ENCODE measurements at places on chromosomes 6 and 20. TPM values are rescaled to one million over a fixed set of nuclear protein-coding genes. Genes with fewer than 3 reads are reported as not detected.

SOX18 gene
- not detected for total RNA-seq

- DNase-seq = peak; percentile 59
These were observed at the start of gene ECI2 for GRCh38 chr6:4134841-4135664. Gene ECI2 (minus strand): TSS chr6:4135575. CDS start chr6:4135560, 15 bp downstream.

GRCh38 chr6:166408936-166409755, 26.4 kb upstream of the MPC1 start:
- no peak for DNase-seq

GRCh38 chr6:168152980-168153379, 74.0 kb upstream of the FRMD1 start:
- no peak for DNase-seq

- DNase-seq = peak; percentile 35
These were observed 397.8 kb downstream of the LAMA2 start for GRCh38 chr6:129280749-129281148.

NRN1 gene
- not detected for total RNA-seq

DNA sequence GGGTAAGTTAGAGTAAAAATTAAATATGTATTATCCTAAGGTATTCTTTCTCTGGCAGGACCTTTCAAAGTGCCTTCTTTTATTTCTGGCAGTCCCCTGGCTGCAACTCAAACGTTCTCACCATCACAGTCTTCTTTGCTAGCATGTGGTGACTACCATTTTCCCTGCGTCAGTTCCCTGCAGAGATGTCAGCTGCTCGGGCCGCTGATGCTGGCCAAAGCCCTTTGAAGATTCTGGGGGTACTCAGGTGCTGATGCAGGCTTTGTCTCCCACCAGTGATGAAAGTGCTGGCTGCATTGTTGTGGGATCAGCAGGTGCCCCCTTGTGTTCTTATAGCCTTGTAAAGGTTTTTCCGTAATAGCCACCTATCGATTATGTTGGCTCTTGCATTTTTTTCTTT, 140.1 kb downstream of the BTBD3 start:
- DNase-seq = no peak

DNA sequence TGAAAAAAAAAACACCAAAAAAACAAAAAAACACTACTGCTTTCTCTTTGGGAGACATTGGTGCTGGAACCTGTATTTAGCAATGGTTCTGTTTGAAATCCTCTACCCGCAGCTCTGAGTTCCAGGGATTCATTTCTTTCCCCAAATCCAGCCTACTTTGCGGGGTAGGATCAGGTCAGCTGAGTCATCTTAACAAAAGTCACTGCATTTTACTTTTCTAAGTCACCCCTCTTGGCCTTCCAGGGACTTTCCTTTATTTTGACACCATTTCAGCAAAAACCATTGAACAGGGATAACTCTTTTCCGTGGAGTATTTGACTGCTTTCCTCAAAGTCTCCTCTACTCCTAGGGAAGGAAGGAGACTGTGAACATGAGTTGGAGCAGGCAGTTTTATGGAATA, 837.6 kb downstream of the MAFB start:
- DNase-seq = no peak

GRCh38 chr20:33667245-33667675, 517 bp downstream of the ACTL10 start:
- peak; percentile 40 for DNase-seq

- DNase-seq = no peak
These were observed 36.6 kb upstream of the SLC22A16 start for GRCh38 chr6:110512991-110513390.

GRCh38 chr6:135067911-135068310, 13.3 kb upstream of the HBS1L start:
- no peak for DNase-seq

DNA sequence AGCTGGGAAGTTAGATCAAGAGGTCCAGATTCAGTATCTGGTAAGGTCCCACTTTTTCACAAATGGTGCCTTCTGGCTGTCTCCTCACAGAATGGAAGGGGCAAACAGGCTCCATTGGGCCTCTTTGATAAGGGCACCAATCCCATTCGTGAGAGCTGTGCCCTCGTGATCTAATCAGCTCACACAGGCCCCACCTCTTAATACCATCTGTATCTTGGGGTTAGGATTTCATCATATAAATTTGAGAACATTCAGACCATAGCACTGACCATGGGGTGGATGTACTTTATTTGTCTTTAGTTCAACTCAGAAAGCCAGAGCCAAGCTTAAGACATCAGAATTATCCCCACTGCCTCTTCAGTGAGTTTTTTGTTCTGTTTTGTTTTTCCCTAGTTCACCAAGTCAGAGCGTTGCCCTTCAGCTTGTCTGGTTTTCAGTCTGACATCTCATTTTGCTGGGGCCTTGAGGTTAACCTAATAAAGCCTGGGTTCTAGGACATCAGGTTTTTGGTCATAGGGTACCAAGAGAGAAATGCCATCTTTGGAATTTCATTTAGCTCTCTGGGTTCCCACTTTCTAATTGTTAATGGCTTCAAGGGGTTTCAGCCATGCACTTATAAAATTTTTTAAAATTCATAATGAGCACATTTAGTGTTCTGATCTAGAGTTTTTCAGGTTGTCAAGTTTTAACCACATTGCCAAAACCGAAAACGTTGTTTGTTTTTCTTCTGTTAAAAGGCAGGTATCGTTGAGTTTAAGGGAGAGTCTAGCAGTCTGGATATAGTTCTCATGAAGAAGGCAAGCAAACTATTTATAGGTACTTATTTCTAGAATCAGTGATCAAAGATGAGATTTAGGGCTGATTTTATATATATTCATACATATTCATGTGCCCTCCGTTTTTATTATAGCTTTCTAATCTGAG, 19.0 kb downstream of the SENP6 start:
- DNase-seq = no peak

- no peak for DNase-seq
These were observed 35.1 kb downstream of the PM20D2 start for GRCh38 chr6:89180971-89181370.

- DNase-seq = no peak
These were observed 195.1 kb upstream of the SGK1 start for GRCh38 chr6:134512981-134513391.

- DNase-seq = no peak
These were observed 31.5 kb downstream of the TRAF3IP2 start for GRCh38 chr6:111573892-111574797.

KIF6 gene
- not detected for total RNA-seq

- DNase-seq = no peak
These were observed 1.9 kb downstream of the BAG2 start for GRCh38 chr6:57173886-57174510.

TGM3 gene
- total RNA-seq = not detected

- no peak for DNase-seq
These were observed 29.8 kb upstream of the PCSK2 start for GRCh38 chr20:17197041-17197440.

DNA sequence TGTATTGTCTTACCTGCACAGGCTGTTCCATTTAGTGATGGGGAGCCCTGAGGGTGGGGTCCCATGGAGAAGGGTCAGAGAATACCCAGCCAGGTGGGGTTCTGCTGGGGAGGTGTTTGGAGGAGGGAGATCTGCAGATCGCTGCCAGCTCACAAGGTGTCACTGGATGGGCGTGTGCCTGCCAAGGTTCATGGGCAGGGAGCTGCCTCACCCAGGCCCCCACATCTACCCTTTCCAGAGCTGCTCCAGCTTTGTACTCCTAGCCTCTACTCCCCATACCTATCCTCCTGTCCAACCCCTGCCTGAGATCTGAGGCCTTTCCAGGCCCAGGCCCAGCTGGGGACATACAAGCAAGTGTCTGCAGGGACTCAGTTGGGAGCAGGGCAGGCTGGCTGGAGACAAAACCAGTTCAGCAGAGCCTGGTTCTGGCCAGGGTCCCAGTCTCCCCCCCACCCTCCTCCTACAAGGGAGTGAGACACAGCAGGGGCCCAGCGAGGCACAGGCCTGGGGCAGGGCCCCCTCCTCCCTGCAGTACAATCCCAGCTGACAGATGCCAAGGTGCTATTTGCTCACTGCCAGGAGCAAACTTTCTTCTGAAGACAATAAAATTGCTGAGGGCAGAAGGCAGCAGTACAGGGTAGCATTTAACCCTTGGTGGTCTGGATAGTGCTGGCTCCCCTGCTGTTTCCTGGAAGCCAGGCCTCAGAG, 19.7 kb downstream of the SPDEF start:
- DNase-seq = no peak

GRCh38 chr20:21082584-21082983, 23.6 kb downstream of the LINC00237 start:
- DNase-seq = no peak

GRCh38 chr20:5153612-5154542, 27.1 kb downstream of the CDS2 start:
- no peak for DNase-seq

GNAS-AS1 gene
- not detected for total RNA-seq

DNA sequence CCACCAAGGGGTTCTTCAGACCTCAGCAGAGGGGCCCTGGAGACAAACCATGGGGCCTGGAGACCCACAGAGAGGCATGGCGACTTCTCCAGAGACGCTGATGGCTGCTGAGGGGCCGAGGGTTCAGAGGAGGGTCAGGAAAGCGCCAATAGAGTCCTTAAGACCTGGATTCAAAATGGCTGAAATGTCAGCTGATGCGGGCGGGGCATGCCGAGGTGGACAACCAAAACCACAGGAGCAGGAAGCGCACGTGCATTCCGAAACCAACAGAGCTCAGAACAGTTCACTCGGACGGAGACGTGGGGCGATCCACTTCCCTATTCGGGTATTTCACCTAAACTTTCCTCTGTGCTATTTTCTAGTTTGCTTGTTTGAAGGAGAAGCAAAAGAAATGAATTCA, 99.9 kb upstream of the RIN2 start:
- peak; percentile 3 for DNase-seq

DNA sequence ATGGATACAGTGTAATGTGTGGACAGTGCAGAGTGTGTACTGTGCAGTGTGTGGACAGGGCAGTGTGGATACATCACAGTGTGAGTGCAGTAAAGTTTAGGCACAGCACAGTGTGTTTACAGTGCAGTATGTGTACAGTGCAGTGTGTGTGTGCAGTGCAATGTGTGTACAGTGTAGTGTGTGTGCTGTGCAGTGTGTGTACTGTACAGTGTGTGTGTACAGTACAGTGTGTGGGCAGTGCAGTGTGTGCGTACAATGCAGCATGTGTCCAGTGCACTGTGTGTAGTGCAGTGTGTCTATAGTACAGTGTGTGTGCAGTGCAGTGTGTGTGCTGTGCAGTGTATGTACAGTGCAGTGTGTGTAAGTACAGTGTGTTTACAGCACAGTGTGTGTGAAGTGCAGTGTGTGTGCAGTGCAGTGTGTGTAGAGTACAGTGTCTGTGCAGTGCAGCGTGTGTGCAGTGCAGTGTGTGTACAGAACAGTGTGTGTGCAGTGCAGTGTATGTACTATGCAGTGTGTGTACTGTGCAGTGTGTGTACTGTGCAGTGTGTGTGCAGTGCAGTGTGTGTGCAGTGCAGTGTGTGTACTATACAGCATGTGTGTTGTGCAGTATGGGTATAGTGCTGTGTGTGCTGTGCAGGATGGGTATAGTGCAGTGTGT, 385.2 kb downstream of the KIF16B start:
- DNase-seq = no peak

DNA sequence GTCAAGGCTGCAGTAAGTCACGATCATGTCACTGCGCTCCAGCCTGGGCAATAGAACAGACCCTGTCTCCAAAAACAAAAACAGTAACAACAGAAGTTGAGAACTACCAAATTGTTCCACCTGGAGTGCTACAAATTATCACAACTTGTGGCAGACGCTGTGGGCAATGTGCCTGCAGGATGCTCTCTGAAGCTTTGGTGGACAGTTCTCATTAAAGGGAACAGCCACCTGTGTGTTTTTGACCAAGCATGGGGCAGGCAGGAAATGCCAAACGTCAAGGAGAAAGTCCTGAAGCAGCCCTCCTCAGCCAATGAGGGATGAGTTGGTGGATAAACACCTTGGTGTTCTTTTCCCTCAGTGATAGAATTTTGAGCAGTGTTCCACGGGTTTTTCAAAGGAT, 15.8 kb downstream of the COX4I2 start:
- no peak for DNase-seq

GRCh38 chr20:8082025-8082424, 50.0 kb upstream of the PLCB1 start:
- DNase-seq = no peak

- DNase-seq = no peak
These were observed 8.7 kb upstream of the CCN5 start for GRCh38 chr20:44706301-44707017.

SRMS gene
- total RNA-seq = 0.23 TPM

GRCh38 chr20:21867353-21867752, 161.9 kb downstream of the PAX1 start:
- DNase-seq = no peak

MYMX gene
- total RNA-seq = not detected

CGA gene
- not detected for total RNA-seq

SMLR1 gene
- not detected for total RNA-seq

DNA sequence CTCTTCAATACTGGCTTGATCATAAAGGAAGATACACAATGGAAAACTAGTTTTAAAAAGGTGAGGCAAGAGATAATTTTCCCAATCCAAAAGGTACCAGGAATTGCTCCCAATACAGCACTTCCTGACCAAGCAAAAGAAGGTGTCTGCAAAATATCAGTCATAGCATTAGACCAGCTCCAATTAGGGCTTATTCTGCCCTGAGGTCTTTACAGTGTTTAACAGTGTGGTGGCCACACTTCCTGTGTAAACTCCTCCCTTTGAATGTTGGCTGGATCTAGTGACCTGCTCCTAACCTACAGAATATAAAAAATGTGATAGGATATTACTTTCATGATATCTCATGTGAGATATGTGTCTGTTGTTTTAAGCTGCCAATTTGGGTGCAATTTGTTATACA, 57.1 kb upstream of the BTN3A2 start:
- DNase-seq = no peak

DNA sequence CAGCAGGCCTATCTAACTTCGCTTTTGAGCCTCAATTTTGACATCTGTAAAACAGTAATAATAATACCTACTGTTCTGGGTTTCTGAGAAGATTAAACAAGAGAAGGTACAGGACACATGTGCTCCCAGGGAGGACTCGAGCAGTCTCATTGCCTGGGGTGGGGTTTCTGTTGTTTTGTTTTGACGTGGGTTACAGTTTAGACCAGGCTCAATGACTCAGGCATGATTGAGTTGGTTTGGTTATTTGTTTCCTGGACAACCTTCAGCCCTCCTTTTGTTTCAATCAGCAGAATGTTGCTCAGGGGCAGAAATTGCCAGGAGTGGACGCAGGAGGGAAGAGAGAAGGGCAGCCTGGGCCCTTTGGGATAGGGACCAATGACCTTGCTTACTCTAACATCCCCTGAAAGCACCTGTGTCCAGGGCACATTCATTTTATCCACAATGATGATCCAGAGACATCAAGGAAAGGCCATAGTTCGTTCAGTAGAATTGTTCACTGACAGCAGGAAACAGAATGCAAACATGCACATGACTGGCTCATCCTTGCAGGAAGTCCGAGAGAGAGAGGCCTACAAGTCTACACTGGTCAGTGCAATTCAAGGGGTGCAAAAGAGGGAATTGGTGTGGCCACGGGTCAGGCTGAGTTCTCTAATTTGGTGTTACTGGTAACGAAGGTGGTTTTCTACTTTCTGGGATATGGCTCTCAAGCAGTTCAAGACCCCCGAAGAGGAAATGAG, 74.5 kb upstream of the MRPS10 start:
- DNase-seq = no peak

FAM217A gene
- total RNA-seq = not detected
